Temporal lobe (tissue), 4 donors: ENCODE measurements at places on chromosomes 7 and 10. TPM values are rescaled to one million over a fixed set of nuclear protein-coding genes. Genes with fewer than 3 reads are reported as not detected.

The LDB3 gene
- 0.25 TPM for total RNA-seq

The ADAM12 gene
- 6.1 TPM for total RNA-seq

The KIF20B gene
- 8.1 TPM for total RNA-seq

The CYREN gene
- 11.1 TPM for total RNA-seq

The HMX3 gene
- total RNA-seq = not detected

The SFXN2 gene
- 3.4 TPM for total RNA-seq

The GPR85 gene
- total RNA-seq = 131 TPM

The SOSTDC1 gene
- 19.2 TPM for total RNA-seq

The POLR2J2 gene
- total RNA-seq = 3.2 TPM

The CYP3A7 gene
- total RNA-seq = not detected

The RBP3 gene
- not detected for total RNA-seq

The SDK1 gene
- total RNA-seq = 30.7 TPM

The C10orf62 gene
- not detected for total RNA-seq

The FXYD4 gene
- not detected for total RNA-seq

The TDRD1 gene
- total RNA-seq = 0.25 TPM

The FLNC gene
- 4.2 TPM for total RNA-seq

The PNLIPRP1 gene
- total RNA-seq = not detected

The RAB19 gene
- not detected for total RNA-seq

The PPP1R3C gene
- total RNA-seq = 22.9 TPM

The CALML3 gene
- total RNA-seq = not detected

The TMEM229A gene
- 0.74 TPM for total RNA-seq

The SFTPD gene
- total RNA-seq = 0.25 TPM

The CDHR3 gene
- total RNA-seq = 11.6 TPM

The DKK1 gene
- 3.0 TPM for total RNA-seq

The UCMA gene
- not detected for total RNA-seq

The SLC29A4 gene
- 12.3 TPM for total RNA-seq

The EVX1 gene
- not detected for total RNA-seq

The KCTD7 gene
- 39.1 TPM for total RNA-seq

The SLC39A12 gene
- 2.2 TPM for total RNA-seq

The PTN gene
- total RNA-seq = 185 TPM

The UNC5B gene
- 4.2 TPM for total RNA-seq

The LRRD1 gene
- total RNA-seq = 0.74 TPM

The HOGA1 gene
- 0.25 TPM for total RNA-seq

The HOXA2 gene
- total RNA-seq = not detected

The NAT16 gene
- 2.2 TPM for total RNA-seq

The AKR1C4 gene
- not detected for total RNA-seq
